ENCODE measurements at places on chromosomes 13 and 19. TPM values are rescaled to one million over a fixed set of nuclear protein-coding genes. Genes with fewer than 3 reads are reported as not detected.

The CGB5 gene
- polyA plus RNA-seq = 0.13 TPM

The CACNG6 gene
- polyA plus RNA-seq = 0.90 TPM

The PBX4 gene
- 4.4 TPM for polyA plus RNA-seq

The S1PR4 gene
- polyA plus RNA-seq = 0.17 TPM

The ODAD3 gene
- 1.6 TPM for polyA plus RNA-seq

The CASP14 gene
- 0.03 TPM for polyA plus RNA-seq

The LILRA1 gene
- polyA plus RNA-seq = 0.29 TPM

The BRCA2 gene
- 6.4 TPM for polyA plus RNA-seq

The MBD3L2 gene
- polyA plus RNA-seq = not detected

The SBNO2 gene
- polyA plus RNA-seq = 11.8 TPM

The ZNF724 gene
- 4.3 TPM for polyA plus RNA-seq

The SIGLECL1 gene
- polyA plus RNA-seq = not detected

The CAMSAP3 gene
- polyA plus RNA-seq = 22.5 TPM

The GPR12 gene
- not detected for polyA plus RNA-seq

The CRX gene
- polyA plus RNA-seq = not detected

The LGALS7 gene
- 0.29 TPM for polyA plus RNA-seq

The SIGLEC7 gene
- polyA plus RNA-seq = 0.32 TPM

The SLC1A6 gene
- 0.35 TPM for polyA plus RNA-seq

The ZNF296 gene
- polyA plus RNA-seq = 0.96 TPM

DNA sequence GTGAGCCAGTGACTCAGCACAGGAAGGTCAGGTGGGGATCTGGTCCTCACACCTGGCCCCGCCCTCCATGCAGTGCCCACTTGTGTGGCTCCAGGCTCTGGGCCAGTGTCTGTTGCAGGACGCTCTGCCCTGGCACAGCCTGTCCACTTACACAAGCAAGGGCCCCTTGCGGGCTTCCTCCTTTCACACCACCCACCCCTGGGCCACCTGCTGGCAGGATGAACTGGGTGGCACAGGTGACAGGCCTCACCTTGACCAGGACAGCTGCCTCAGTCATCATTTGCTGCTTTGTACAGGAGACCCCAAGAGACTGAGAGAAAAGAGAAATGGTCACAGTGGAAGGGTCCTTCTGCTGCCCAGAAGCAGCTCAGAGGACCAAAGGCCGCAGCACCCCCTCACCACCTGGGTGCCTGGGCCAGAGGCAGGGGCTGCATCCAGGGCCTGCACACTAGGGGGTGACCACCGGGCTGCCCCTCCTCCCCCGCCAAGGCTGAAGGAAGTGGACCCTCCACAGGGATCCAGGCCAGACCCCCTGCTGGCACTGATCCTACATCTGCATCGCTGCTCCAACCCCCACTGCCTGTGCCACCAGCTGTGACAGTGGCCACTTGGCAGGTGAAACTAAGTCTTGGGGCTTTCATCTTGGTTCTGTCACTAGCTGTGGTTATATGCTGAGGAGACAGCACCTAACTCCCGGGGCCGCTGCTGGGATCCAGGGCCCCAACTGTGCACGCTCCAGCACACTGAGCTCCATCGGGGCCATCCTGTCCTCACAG, 110.3 kb downstream of the TUBA3C start:
- no peak for DNase-seq

- no peak for DNase-seq
These were observed 24.9 kb downstream of the PIAS4 start for GRCh38 chr19:4032436-4032835.

DNA sequence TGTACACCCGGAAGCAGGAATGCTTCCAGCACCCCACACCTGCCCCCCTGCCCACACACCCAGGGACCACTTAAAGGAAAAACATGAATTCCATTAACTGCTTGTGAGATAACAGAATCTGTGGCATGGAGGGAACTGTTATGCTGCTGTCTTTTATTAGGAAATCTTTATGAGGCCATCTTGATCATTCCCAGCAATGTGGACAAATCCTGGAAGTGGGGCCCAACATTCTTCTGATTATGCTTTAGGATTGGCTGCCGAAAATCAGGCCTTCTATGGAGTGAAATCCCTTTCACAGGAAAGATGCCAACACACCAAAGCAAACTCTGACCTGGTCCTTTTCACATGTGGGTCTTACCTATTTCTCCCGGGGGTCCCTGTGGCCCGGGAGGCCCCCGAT, 114.5 kb downstream of the COL4A1 start:
- DNase-seq = no peak

- no peak for DNase-seq
These were observed 11.8 kb upstream of the BTBD2 start for GRCh38 chr19:2027361-2027760.

DNA sequence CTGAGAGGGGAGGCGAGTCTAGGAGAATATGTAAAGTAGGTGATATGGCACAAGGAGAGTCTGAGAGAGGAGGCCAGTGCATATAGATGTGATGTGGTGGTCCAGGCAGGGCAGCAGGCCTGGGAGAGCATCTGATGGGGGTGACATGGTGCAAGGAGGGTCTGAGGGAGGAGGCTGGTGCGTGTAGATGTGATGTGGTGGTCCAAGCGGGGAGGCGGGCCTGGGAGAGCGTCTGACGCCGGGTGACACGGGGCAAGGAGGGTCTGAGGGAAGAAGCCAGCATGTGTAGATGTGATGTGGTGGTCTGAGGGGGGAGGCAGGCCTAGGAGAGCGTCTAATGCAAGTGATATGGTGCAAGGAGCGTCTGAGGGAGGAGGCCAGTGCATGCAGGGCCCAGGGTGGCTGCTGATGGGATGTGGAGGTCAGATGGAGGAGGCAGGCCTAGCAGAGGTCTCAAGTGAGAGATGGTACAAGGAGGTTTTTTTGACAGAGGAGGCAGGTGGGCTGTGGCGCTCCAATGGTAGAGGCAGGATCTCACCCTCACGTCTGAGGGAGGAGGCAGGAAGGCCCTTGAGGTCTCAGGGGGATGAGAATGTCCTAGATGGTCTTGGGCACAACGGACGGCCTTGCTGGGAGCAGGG, 16.2 kb downstream of the NFIC start:
- no peak for DNase-seq

- DNase-seq = no peak
These were observed 569.1 kb downstream of the KCTD12 start for GRCh38 chr13:76316998-76317527.

GRCh38 chr13:47216176-47216822, 319.4 kb upstream of the HTR2A start:
- DNase-seq = no peak

DNA sequence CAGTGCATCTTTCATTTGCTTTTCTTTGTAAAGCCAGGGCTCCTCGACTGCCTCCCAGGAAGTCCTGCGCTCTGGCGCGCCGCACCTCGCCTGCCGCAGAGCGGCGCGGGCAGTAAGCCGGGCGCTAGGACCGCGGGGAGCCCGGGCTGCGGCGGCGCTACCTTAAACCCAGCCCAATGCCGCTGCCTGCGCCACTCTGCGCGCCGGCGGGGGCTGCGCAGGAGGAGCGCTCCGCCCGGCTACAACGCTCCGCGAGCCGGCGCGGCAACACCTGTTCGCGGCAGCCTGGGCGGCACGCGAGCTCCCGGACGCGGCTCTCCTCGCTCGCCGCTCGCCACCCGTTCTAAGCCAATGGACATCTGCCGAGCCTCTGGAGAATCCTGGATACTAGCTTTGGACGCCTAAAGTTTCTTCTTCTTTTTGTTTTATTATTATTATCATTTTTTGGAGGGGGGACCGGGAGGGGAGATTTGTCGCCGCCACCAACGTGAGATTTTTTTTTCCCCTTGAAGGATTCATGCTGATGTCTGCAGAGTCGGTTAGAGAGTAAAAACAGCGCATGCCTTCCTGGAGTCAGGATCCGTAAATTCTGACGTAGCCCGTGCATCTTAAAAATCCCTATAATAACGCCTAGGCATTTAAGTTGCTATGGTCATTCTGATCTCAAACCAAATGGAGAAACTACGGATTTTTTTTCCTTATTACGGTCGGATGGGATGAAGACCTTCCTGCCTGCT, at the start of gene FGF9:
Gene FGF9, plus strand, starts transcription at position 191 of the 737 bp plus-strand sequence. CDS start 840 bp downstream, outside the sequence.
- DNase-seq = no peak

DNA sequence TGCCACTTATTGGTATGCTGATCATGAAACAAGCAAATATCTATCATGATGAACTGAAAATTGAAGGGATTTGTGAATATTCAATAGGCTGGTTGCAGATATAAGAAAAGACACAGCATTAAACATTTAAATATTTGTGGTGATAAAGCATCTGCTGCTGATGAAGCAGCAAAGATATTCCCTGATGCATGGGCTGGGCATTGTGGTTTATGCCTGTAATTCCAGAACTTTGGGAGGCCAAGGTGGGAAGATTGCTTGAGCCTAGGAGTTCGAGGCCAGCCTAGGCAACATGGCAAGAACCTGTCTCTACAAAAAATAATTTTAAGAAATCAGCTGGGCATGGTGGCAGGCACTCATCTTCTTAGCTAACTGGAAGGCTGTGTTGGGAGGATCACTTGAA, 54.5 kb downstream of the GPR180 start:
- no peak for DNase-seq

DNA sequence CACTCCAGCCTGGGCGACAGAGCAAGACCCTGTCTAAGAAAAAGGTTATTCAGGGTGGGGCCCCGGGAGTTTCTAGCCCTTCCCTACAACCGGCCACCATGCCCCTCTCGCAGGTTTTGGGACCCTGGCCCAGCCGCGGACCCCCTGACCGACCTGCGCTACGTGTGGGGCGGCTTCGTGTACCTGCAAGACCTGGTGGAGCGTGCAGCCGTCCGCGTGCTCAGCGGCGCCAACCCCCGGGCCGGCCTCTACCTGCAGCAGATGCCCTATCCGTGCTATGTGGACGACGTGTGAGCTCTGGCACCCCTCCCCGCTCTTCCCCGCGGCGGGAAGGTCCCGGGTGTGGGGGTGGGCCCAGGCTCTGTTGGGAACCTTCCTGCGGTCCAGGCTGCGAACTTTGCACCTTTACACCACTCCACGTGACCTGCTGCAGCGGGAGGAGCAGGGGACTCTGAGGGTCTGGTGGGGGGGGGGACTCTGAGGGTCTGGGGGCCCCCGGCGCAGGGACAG, 6.3 kb downstream of the ABCA7 start:
- DNase-seq = no peak

- DNase-seq = no peak
These were observed 1.0 kb downstream of the PDX1 start for GRCh38 chr13:27920677-27921420.

GRCh38 chr13:38391341-38391740, 41.7 kb downstream of the UFM1 start:
- no peak for DNase-seq

- DNase-seq = no peak
These were observed 41.3 kb upstream of the RCBTB2 start for GRCh38 chr13:48574041-48574796.

GRCh38 chr19:2700660-2701360, 1.7 kb downstream of the GNG7 start:
- no peak for DNase-seq

- DNase-seq = no peak
These were observed 22.4 kb downstream of the EPSTI1 start for GRCh38 chr13:42969565-42970172.

DNA sequence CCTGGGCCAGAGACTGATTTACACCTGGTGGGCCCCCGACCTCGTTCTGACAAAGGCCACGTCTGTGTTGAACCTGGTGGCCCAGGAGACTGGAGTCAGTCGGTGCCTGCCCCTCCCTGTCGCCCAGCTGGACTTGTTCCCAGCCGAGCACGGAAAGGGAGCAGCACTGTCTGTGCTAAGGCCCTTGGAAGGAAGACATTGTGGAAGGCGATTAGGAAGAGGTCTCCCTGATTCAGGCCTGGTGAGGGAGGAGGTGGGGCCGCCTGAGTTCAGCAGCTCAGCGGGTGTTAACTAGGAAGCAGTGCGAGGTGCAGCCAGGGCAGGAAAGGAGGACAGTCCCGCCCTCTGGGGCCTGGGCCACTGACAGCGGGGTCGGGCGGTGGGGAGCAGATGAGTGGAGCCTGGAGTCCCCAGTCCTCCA, 64.7 kb downstream of the GPR12 start:
- DNase-seq = no peak

GRCh38 chr19:4684312-4685095, 14.4 kb upstream of the MYDGF start:
- DNase-seq = no peak

- no peak for DNase-seq
These were observed 814 bp downstream of the S1PR2 start for GRCh38 chr19:10230173-10230860.

- DNase-seq = no peak
These were observed 268.8 kb downstream of the DLEU7 start for GRCh38 chr13:50574731-50575130.

GRCh38 chr13:90613076-90613795, 734.3 kb upstream of the MIR17HG start:
- no peak for DNase-seq

DNA sequence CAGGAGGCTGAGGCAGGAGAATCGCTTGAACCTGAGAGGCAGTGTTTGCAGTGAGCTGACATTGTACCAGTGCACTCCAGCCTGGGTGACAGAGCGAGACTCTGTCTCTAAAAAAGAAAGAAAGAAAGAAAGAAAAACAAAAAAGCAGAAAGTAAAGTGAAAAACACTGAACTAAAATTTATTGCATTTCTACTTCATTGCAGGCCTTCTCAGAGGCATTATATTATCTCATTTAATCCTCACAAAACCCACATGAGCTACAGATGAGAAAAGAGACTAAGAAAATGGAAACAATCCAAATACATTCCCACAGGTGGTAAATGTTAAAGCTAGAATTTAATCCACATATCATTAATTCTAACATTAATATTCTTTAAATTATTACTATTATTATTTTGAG, 147.2 kb upstream of the FREM2 start:
- no peak for DNase-seq

- no peak for DNase-seq
These were observed 66.2 kb downstream of the RUBCNL start for GRCh38 chr13:46320821-46321220.

GRCh38 chr19:4009990-4010807, 2.7 kb downstream of the PIAS4 start:
- no peak for DNase-seq

GRCh38 chr13:59957438-59957837, 206.3 kb downstream of the DIAPH3 start:
- no peak for DNase-seq

DNA sequence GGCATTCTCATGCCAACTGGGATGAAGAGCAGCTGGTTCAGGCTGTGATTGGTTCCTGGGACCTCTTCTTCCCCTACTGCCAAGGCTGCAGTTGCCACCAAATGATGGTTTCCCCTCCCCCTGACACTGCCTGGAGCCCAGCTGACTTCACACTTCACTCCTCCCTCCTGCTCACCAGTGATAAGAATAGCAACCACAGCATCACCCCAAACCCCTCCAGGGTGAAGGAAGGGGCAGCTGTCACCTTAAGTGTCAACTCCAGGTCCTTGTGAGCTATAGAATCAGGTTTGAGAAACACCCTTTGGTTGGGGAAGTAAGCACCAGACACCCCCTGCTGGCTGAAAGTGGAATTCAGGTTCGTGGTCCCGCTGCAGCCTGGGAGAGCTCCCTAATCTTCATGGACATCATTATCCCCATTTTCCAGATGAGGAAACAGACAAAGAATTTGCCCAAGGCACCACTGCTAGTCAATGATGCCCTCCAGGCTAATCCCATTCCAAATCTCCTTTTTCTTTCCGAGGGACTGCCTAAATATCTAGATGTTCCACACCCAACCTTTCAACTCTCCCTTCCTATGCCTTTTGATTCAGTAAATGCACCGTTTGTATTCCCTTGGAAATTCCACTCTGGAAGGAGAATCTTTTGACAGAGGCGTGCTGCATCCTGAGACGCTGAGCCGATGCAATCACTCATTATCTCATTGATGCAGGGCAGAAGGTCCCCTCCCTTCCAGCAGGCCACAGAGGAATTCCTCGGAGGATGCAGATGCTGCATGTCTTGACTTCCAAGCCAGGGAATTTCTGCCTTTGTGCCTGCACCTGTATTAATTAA, 50.6 kb upstream of the UQCRFS1 start:
- peak; percentile 29 for DNase-seq

- DNase-seq = no peak
These were observed 79.8 kb upstream of the WASF3 start for GRCh38 chr13:26477681-26478080.
